GM19239 (cell line): ENCODE measurements at places on chromosomes 7 and 10.

- no peak for DNase-seq
These were observed 570.7 kb downstream of the REEP3 start for GRCh38 chr10:64091897-64092296.

DNA sequence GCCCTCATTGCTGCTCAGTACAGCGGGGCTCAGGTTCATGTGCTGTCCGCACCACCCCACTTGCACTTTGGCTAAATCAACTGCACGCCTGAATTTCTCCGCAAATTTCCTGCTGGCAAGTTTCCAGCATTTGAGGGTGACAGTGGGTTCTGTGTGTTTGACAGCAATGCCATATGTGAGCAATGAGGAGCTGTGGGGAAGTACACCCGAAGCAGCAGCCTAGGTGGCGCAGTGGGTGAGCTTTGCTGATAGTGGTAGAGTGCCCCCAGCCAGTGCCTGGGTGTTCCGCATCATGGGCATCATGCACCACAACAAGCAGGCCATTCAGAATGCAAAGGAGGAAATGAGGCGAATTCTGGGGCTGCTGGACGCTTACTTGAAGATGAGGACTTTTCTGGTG, 103.9 kb upstream of the POT1 start:
- no peak for DNase-seq

- no peak for DNase-seq
These were observed 21.1 kb downstream of the BNIP3 start for GRCh38 chr10:131960631-131961046.

DNA sequence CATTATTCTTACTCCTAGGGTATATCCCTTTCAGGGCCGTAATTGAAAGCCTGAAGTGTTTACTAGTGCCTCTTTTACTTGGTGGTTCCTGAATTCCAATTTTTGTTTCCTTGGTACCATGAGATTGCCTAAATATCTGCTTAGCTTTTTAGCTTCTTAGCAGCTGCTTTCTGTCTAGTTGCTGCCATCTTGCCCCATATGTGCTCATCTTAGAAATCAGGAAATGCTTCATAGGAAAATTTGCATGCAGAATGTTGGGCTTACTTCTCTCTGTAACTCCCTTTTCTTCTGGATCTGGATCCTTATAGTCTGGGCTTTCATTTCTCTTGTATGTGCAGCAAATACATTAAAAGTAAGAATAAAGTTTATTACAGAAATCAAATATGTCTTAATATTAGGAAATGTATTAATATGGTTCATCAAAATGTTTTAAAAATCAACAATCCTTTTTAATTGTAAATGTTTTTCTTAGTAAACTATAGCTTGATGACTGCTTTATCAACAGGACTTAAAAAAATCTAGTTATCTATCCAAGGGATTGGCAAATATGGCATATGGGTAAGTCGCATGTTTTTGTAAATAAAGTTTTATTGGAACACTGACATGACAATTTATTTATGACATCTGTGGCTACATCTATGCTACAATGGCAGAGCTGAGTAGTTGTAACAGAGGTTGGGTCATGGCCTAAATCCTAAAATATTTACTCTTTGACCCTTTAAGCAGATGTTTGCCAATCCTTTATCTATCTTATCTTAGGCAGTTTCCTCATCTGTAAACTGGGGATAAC, 73.5 kb upstream of the CDK6 start:
- DNase-seq, result no peak

DNA sequence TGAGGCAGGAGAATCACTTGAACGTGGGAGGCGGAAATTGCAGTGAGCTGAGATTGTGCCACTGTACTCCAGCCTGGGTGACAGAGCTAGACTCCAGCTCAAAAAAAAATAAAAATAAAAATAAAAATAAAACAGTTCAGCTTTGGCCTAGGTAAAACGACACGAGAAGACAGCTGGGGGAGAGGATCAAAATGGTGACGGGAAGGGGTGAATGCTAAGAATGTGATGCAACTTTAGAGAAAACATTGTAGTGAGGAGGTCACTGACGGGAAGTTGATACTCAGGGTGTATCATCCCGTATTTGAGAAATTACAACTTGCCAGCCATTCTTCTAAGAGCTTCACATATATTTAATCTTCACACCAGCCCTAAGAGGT, 1.1 kb downstream of the NDST2 start:
- no peak for DNase-seq

DNA sequence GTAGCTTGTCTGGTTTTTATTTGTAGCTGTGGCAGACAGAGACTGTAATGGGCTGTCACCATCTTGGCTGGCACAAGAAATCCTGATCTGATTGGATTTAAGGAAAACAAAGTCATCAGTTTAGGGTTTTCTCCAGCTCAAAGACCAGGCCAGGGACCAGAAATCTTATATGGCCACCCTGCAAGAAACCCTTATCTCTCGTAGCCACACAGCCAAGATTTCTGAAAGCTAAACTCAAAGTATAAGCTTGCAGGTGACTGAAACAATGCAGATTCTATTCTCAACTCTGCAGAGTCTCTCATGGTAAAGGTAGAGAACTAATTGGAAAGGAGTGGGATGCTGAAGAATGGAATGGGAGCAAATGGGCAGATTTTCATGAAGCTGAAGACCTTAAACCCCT, 3.2 kb upstream of the ASB13 start:
- DNase-seq, result no peak

DNA sequence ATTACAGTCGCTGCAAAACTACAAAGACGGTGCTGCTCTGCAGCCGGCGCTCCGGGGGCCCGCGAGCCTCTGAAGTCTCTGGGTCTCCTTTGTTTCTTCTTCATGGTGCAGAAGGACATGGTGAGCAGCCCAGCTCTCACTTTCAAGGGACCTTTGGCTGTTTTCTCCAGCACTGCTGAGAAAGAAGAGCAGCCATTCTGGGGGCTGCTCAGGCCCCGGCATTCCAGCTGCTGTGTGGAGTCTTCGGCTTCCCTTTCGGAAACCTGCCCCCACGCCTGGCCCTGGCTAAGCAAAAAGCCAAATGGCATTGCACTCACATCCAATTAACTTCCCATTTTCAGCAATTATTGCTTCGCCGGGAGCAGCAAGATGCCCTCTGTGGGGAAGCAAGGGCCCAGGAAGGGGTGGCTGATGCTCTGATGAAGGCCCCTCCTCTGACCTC, 555.7 kb downstream of the PTPRN2 start:
- no peak for DNase-seq

GRCh38 chr10:120457431-120458172, 575 bp downstream of the PLPP4 start:
- DNase-seq, result no peak

GRCh38 chr10:92241158-92241500, 49.7 kb downstream of the CPEB3 start:
- no peak for DNase-seq
